ENCODE measurements at places on chromosomes 13 and 19. TPM values are rescaled to one million over a fixed set of nuclear protein-coding genes. Genes with fewer than 3 reads are reported as not detected.

DNA sequence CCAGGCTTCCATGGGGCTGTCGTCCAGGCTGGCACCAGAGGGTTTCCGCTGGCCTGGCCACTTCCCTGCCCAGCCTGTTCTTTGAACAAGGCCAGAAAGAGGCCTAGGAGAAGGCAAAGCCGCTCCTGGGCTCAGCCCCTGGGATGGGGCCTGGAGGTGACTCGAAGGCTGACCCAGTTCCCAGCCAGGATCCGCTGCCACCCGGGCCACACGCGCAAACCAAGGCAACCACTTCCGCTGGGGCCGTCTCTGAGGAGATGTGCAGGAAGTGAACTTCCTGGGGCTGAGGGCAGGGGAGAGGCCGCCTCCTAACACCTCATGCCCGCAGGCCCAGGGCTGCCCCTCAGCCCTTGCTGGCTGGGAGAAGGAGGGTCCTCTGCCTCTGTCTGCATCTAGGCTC is 15.2 kb downstream of the PLEKHF1 start:
- H3K4me1 ChIP-seq: peaks cover 61% of the 10 kb centered on the region
- peak overlapping the region; percentile 80 for H3K27ac ChIP-seq
- H3K36me3 ChIP-seq: no peaks in the 10 kb centered on the region

- no peak overlapping the region for H3K27ac ChIP-seq
- H3K4me3 ChIP-seq: no peak overlapping the region
- H3K36me3 ChIP-seq: no peaks in the 10 kb centered on the region
- no peaks in the 10 kb centered on the region for H3K27me3 ChIP-seq
These were observed 64.3 kb upstream of the TDRD3 start for GRCh38 chr13:60332682-60333081.

DNA sequence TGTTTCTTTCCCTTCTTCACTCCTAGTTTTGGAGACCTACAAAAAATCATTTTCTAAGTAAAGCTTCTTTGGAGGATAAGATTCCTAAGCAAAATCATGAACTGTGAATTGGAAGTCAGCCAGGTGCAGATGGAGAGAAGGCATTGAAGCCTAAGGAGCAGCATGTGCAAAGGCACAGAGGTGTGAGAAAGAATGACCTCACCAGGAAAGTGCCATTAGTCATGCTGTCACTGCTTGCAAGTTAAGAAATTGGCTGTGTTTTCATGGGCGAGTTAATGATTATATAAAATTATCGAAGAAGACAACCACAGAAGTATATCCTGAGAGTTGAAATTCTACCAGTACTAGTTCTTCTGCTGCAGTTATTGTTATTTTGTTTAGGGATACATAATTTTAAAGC is 80.3 kb upstream of the KLHL1 start:
- no peak overlapping the region for H3K27ac ChIP-seq
- no peak for DNase-seq
- H3K27me3 ChIP-seq: no peaks in the 10 kb centered on the region
- H3K4me3 ChIP-seq: no peak overlapping the region
- H3K36me3 ChIP-seq: no peaks in the 10 kb centered on the region
- no peaks in the 10 kb centered on the region for H3K4me1 ChIP-seq

The ZFP82 gene
- total RNA-seq: 2.1 TPM

The KISS1R gene
- not detected for total RNA-seq

The ZNF850 gene
- 5.0 TPM for total RNA-seq

DNA sequence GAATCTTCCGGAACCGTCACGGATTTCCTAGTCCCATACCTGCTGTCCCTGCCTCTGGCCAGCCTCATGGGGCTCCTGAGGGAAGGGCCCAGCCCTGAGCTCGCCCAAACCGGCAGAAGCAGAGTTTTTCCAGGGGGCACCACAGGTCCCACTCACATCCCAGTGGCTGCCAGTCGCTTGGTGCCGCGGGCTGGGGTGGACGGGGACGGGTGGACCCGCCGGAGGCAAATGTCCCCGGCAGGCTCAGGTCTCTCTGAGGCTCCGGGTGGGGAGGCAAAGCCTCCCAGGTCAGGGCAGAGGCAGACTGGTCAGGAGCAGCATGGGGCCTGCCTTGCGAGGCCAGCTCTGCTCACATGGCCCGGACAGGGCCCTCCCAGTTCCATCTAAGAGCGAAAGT is 24.8 kb downstream of the ADPRHL1 start:
- H3K27ac ChIP-seq: no peak overlapping the region
- DNase-seq: no peak
- H3K27me3 ChIP-seq: no peaks in the 10 kb centered on the region
- no peaks in the 10 kb centered on the region for H3K4me1 ChIP-seq
- no peaks in the 10 kb centered on the region for H3K36me3 ChIP-seq

The SYCN gene
- not detected for total RNA-seq

Measured in esophagus squamous epithelium (tissue), 5 donors.